ENCODE measurements at places on chromosomes 16 and 17.

DNA sequence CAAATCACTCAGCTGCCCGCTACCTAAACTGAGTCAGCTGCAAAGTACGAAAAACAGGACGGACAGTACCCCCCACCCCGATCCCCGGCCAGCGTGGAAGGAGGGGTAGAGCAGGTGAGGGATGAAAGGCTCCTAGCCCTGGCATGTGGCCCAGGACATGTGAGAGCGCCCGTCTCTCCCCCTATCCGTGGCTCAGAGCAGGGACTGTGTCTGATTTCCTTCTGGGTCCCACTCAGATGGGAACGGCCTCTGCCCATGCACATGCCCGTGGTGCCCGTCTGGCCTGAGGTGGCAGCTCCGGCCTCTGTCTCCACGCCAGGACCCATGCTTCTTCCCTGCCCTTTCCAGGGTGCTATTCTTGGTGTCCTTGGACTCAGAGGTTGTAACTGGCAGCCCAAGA is 30.2 kb upstream of the RASD1 start:
- no peak for ATAC-seq

DNA sequence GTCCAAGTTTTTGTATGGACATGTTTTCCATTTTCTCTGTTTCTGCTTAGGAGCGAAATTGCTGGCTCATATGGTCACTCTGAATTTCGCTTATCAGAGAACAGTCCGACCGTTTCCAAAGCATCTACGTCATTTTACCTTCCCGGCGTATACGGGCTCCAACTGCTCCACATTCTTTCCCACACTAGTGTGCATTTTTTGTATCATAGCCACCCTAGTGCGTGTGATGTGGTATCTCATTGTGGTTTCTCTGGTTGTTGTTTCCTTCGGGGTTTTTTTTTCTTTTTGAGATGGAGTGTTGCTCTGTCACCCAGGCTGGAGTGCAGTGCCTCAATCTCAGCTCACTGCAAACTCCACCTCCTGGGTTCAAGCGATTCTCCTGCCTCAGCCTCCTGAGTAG is 31.0 kb upstream of the BHLHA9 start:
- no peak for ATAC-seq

GRCh38 chr16:19518388-19518787 is 3.5 kb downstream of the GDE1 start:
- ATAC-seq, result no peak

DNA sequence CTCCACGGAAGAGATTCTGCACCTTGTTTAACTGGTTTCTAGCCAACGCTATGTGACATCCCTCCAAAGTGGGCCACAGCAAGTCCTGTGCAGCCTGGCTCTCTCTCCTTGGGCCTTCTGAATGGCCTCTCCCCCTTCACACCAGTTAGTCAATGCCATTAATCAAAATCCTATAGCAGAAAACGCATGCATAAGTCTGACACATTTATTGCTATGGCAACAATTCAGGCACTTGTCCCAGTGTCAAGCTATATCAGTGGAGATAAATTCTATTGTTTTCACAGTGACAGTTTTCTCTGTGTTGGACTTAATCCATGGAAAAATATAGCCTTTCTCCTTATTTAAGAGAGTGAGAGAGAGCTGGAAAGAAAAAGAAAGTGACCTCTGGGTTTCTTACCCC is 87.2 kb upstream of the TOX3 start:
- ATAC-seq, result no peak

DNA sequence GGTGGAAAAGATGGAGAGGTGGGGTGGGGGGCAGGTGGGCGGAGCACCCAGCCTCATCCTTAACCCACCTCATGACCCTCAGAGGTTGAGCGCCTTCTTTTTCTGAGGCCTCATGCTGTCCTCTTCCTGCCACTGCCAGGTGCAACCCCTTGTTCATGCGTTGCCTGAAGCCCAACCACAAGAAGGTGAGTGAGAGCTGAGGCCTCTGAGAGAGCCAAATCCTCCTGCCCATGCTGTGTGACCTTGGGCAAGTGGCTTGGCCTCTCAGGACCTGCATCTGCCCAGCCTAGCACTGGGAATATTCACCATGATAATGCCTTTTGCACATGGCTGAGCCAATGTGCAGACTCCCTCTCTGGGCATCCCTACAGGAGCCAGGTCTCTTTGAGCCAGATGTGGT is 32.1 kb downstream of the MYO15A start:
- no peak for ATAC-seq

DNA sequence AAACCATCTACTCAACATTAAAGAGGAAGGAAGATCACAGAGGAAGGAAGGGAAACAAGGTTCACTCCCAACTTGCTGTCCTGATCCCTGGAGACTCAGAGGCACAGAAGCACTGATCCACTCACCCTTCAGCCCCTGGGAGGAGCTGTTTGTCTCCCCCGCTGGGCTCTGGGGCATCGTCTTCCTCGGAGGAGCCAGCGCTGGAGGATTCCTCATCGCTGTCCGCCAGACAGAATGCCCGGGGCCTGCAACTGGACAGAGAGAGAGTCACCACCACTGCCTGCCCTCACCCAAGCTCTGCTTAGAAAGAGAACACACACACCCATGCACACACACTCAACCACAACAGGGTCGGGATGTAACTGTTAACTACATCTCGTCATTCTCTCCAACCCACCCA is 24.8 kb upstream of the ERN1 start:
- no peak for ATAC-seq

DNA sequence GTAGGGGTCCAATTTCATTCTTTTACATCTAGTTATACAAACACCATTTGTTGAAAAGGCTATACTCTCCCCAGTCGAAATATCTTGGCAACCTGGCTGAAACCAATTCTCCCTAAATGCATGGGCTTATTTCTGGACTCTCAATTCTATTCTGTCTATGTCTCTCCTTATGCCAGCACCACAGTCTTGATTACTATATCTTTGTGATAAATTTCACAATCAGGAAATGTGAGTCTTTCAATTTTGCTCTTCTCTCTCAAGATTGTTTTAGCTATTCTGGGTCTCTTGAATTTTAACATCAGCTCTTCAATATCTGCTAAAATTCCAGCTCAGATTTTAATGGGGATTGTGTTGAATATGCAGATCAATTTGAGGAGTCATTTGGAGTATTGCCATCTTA is 5.9 kb upstream of the TRIM25 start:
- no peak for ATAC-seq

GRCh38 chr16:30956601-30957455 is 726 bp upstream of the SETD1A start:
- peak; percentile 79 for ATAC-seq

GRCh38 chr17:65417406-65418221 is 143.8 kb downstream of the AXIN2 start:
- no peak for ATAC-seq

- peak; percentile 47 for ATAC-seq
Measured at GRCh38 chr16:49924078-49924477, 68.2 kb upstream of the ZNF423 start.
